ENCODE measurements at places on chromosomes 12 and 14.
A peak's percentile ranks its signal among the peaks of the same experiment; 100 is the strongest.

- DNase-seq, result no peak
These were observed 180.9 kb downstream of the CALM1 start for GRCh38 chr14:90577661-90578282.

- no peak for DNase-seq
These were observed 29.7 kb downstream of the CPNE8 start for GRCh38 chr12:38875586-38876228.

GRCh38 chr12:32902287-32902997, 5.9 kb upstream of the PKP2 start:
- DNase-seq, result no peak

DNA sequence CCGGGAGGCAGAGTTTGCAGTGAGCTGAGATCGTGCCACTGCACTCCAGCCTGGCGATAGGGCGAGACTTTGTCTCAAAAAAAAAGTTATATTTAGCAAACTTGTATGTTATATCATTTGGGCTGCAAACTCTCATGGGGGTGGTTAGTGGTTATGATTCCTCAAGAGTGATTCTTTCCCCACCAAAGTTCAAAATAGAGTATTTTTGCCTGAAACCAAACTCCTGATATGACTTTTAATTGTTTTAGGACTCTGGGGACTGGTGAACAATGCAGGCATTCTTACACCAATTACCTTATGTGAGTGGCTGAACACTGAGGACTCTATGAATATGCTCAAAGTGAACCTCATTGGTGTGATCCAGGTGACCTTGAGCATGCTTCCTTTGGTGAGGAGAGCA, 18.6 kb downstream of the HSD17B6 start:
- no peak for DNase-seq

GRCh38 chr12:132907216-132907615, 19.8 kb upstream of the CHFR start:
- DNase-seq, result no peak

DNA sequence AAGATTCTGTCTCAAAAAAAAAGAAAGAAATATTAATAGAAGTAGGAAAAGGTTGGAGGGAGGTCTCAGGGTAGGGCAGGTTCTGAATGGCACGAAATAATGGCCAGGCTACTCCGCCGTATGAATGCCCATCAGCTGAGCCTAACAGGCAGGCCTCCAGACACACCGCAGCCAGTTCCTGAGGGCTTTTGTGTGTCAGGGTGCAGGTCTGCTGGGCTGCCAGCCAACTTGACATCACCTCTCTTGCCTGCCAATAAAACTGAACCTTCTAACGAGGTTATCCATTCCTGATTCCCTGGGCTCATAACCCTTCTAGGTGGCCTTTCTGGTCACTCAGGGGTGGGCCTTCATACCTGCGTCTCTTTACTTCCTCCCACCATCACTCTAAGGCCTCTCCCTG, 3.0 kb downstream of the IFI27 start:
- DNase-seq, result no peak

DNA sequence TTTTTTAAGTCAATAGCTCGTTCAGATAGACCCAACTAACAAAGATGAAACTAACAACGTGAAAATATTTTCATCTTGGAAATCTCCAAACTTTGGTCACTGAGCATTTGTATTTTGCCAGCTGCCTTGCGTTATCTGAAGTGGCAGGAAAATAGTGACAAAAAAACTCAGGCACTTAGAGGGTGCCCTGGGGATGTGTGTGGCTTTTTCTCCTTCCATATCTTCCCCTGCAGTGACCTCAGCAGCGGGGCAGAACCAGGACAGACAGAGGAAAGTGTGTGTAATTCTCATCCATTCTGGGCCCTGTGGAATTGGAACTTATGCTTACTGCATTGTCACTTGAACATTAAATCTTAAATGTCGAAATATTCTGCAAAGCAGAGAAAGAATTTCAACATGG, 152.0 kb downstream of the BCAT1 start:
- no peak for DNase-seq

DNA sequence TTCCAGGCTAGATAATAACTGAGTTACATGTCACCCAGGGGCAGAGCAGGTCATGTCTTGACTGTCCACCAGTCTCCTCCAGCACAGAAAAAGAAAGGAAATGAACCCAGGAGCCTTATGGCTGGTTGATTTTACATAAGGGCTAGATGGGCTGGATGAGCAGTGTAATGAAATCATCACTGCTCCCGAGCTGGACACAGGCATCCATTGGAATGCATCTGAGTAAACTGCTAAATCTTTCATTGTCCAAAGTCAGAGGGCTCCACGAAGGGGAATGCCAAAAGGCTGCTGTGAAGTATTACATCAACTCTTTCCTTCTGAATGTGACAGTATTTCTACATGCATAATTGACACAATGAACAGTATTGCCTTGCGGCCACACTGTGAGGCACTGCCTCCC, 30.1 kb upstream of the TSPAN11 start:
- no peak for DNase-seq

DNA sequence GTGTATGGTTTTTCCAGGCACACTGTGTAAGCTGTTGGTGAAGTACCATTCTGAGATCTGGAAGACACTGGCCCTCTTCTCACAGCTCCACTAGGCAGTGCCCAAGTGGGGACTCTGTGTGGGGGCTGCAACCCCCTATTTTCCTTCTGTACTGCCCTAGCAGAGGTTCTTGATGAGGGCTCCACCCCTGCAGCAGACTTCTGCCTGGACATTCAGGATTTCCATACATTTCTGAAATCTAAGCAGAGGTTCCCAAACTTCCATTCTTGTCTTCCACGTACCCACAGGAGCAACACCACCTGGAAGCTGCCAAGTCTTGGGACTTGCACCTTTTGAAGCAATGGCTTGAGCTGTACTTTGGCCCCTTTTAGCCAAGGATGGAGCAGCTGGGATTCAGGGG, 85.2 kb upstream of the PRMT8 start:
- no peak for DNase-seq

DNA sequence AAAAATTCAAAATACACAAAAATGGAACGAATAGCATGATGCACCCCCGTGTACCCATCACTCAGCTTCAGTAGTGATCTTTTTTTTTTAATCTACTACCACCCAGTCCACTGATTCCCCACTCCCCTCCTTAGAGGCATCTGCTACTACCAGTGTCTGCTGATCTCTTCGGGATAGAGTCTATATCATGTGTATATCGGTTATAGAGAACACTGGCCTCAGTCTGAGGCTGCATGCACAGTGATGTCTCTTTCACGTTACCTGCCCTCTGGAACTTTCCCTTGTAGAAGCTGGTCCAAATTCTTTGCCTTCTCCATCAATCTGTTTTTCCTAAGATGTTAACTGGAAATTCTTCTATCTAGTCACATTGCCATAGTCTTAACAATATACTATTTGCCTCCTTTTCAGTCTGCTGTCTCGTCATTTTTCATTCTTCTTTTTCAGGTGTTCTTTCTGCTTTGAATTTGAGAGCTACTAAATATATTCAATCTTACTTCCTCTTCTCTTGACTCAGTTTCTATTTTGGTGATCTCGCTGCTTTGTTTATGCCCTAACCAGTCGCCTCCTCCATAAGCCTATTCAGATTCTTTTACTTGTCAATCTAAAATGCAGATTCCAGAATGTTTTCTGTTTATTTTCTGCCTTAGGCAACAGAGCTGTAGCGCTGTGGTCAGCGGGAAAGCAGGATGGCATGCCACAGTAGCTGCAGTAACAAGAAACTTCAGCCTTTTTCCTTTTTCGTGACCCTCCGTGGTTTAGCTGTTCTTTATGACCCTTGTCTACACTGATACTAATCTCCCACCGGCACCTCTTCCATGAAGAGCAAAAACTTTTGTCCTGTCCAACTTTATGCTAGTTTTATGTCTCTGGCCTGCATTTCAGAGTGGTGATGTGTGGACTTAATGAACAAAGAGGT, 67.0 kb downstream of the FBXW8 start:
- no peak for DNase-seq

DNA sequence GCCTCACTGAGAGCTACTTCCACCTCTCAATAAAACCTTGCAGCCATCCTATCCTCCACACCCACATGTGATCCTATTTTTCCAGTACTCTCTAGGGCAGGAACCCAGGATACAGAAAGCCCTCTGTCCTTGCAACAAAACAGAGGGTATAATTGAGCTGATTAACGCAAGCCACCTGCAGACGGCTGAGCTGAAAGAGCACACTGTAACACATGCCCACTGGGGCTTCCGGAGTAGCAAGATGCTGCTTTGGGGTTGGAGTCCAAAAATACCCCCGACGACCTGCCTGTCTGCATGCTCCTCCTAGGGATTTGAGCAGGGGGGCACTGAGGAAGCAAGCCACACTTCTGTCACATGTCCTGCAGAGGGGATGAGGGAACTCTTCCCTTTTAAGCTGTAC, 401.1 kb upstream of the FOXG1 start:
- no peak for DNase-seq

DNA sequence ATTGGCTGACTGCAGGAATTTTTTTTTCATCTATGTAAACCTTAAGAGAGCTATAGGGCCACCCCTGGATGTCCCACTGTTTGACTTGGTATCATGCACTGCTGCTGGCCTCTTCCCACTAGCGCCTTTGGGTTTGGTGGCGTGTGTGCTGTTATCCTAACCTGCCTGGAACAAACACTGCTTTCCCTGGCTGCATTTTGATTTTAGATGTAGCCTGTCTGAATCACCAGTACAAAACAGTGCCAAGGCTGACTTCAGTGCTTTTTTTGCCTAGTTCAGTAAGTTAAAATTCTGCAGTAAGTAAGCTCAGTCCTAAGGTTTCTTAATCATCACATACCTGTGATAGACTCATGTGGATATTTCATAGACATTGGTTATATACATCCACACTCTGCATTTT, 99.2 kb downstream of the EML1 start:
- no peak for DNase-seq

- no peak for DNase-seq
These were observed 120.5 kb downstream of the AKAP6 start for GRCh38 chr14:32449648-32450047.

DNA sequence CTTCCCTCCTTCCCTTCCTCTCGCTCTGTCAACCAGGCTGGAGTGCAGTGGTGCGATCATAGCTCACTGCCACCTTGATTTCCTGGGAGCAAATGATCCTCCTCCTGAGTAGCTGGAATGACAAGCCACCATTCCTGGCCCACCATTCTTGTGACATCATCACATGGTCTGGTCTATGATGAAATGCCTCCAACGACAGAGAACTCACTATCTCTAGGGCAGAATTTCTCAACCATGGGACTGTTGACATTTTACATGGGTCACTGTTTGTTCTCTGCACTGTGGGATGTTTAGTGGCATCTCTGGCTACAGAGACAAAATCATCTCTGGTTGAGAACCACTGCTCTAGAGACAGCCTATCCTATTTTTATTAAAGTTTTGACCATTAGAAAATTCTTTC, 9.7 kb downstream of the VRK1 start:
- peak; percentile 43 for DNase-seq

GRCh38 chr12:92528586-92528985, 174.2 kb upstream of the PLEKHG7 start:
- DNase-seq, result no peak

- no peak for DNase-seq
These were observed 814.4 kb downstream of the FSCB start for GRCh38 chr14:43692706-43693105.

DNA sequence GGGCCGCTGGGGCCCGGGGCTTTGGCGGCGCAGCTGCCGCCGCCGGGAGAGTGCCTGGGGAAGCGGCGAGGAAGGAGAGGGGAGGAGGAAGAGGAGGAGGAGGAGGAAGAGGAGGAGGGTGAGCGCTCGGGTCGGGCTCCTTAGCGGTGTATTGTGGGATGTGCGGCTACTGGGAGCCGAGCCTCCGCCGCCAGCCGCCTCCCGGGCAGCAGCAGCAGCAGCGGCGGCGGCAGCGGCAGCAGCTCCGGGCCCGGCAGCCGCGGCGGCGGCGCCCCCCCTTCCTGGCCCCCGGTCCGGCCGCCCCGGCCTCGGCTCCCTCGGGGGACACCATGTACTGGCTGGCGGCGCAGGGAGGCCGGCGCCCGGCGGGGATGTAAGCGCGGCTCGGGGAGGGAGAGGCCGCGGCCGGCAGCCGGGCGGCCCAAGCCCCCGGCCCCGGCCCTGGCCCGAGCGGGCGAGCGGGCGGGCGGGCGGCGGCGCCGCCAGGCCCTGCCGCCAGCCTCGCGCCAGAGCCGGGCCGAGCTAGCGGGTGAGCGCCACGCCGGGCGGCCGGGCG, at the start of gene SETD1B:
TSS of gene SETD1B (plus strand) at position 149 of the 556 bp plus-strand sequence. CDS start 729 bp downstream, outside the sequence.
- peak; percentile 59 for DNase-seq

GRCh38 chr14:73370561-73370960, 87.8 kb downstream of the NUMB start:
- no peak for DNase-seq

DNA sequence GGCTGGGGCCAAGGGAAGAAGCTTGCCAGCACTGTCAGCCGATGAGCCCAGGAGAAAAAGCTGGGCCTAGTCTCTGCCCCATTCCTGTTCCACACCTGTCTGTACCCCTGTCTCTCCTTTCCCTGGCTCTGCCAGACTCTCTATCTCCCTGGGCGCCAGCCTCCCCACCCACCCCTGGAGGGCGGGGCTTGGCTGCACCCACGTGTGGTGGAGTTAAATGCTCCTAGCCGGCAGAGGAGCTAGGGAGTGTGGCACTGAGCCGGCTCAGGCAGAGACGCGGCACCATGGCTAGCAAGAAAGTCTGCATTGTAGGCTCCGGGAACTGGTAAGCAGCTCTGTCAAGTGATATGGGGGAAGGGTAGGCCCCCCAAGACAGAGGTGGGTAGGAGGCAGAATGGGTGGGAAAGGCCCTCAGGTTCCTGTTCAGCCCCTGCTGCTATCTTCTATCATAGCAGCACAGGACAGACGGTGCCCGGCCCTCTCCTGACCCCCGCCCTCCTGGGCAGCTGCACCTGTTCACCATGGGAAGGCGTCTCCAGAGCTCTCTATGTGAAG, at the start of gene GPD1:
TSS of gene GPD1 (plus strand) at position 242 of the 555 bp plus-strand sequence. CDS start at position 285, 43 bp downstream.
- peak; percentile 57 for DNase-seq

DNA sequence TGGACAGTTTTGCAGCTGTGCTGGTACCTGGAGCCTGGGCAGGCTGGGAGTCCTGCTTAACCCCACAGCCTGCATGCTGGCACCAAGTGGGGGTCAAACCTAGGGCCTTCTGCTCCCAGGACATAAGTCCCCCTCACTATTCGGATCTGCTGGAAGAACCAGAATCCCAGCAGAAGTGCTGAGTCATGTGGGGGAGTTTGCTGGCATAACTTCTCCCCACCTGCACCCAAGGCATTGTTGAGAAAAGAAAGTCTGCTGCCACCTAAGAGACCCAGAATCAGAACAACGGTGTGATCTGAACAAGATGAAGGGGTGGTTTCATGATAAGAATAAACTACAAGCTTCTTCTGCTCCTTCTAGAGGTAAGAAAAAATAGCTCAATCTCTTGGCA, 102.7 kb downstream of the RBM19 start:
- no peak for DNase-seq

- DNase-seq, result no peak
These were observed 103.2 kb upstream of the DIO3 start for GRCh38 chr14:101457936-101458740.

- DNase-seq, result peak; percentile 83
These were observed 109.2 kb upstream of the EGLN3 start for GRCh38 chr14:34059925-34060650.
